ENCODE measurements at places on chromosomes 6 and 20. TPM values are rescaled to one million over a fixed set of nuclear protein-coding genes. Genes with fewer than 3 reads are reported as not detected.

The FAM83B gene
- 1.9 TPM for total RNA-seq

The PCSK2 gene
- not detected for total RNA-seq

The PNPLA1 gene
- total RNA-seq = not detected

DNA sequence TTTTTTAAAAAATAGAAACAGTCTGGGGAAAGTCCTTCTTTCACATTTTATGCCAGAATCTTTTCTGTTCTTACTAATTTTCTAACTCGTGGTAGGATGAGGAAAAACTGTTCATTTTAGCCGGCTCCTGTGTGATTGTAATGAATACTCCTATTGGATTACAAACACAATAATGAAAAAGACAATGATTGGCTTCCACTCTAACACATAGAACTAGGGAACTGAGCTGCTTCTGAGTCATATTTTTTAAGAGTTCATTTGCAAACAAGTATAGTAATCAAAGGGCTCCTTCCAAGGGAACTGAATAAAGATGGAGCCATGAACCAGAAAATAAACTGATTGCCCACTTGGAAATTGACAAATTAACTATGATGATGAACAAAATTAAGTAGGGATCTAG lies 265.3 kb upstream of the TCF21 start:
- no peak for DNase-seq

GRCh38 chr20:3093861-3094361 lies 9.4 kb upstream of the AVP start:
- no peak for DNase-seq

DNA sequence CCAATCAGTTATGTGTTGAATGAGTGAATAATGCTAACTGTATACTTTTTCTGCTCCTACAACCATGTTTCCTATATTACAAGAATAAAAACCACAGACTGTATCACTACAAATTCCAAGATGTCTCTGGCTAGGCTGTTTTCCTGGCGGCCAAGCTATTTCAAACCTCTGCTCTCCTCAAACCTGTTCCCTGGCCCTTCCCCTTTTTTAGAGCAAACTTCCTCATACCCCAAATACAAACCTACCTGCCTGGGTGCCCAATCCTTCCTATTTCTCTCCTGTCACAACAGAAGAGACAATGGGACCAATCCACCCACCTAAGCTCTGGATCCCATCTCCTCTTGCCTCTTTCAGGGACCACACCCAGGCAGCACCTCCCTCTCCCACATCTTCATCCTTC lies 7.5 kb downstream of the TOMM34 start:
- no peak for DNase-seq

DNA sequence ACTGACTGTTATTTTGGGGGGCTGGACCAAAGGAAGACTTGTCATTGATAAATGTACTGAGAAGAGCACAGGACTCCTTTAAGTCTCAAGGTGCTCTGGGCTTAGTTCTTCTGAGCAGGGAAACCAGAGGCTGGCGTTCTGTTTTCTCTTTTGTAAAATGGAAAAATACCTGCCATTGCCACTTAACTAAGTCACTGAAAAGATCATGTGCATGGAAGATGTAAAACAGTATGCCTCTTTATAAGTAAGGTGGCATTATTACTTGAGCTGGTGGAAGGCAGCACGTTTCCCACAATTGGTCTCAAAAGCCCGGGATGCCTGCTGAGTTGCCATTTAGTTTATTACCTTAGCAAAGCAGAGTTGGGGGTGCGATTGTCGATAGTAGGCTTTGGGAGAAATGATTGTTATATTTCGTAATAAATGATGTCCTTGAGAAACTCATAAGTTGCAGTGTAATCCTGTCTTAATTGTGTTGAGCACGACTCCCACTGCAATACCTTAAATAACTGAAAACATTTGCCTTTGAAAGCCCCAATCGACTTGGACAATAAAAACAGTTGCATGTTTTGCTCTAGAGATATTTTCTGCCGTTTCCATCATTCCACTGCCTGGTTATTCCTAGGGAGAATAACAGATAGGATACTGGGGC lies 3.6 kb downstream of the JARID2 start:
- DNase-seq = no peak

- no peak for DNase-seq
These were observed 89.4 kb upstream of the PAK5 start for GRCh38 chr20:9928281-9928737.
